ENCODE measurements at places on chromosomes 4 and X. TPM values are rescaled to one million over a fixed set of nuclear protein-coding genes. Genes with fewer than 3 reads are reported as not detected.

DNA sequence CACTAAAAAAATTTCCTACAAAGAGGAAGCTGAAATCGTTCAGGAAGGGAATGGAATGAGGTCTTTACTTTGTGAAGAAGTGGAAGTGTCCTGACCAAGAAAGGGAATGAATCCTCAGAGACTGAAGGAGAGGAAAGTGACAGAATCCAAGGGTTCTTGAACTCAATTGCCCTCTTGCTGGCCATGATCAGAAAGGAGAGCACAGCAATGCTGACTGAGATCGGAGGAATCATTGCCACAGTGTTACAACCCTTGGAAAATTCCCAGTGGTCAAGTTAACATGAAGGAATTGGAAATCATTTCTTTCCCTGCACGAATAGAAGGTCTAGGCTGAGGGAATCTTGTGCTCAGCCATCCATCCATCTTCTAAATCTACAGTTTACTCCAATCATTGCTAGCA is 190.0 kb upstream of the NEIL3 start:
- no peaks in the 10 kb centered on the region for H3K27me3 ChIP-seq
- H3K4me1 ChIP-seq: no peaks in the 10 kb centered on the region
- H3K4me3 ChIP-seq: no peak overlapping the region
- no peak overlapping the region for H3K27ac ChIP-seq
- no peak for DNase-seq

- DNase-seq: no peak
- no peaks in the 10 kb centered on the region for H3K36me3 ChIP-seq
- H3K27ac ChIP-seq: no peak overlapping the region
- H3K27me3 ChIP-seq: peaks cover 6% of the 10 kb centered on the region
- no peaks in the 10 kb centered on the region for H3K4me1 ChIP-seq
Measured at GRCh38 chrX:68922013-68922412, 93.2 kb downstream of the EFNB1 start.

GRCh38 chrX:43741843-43742573 is 85.9 kb downstream of the MAOA start:
- no peaks in the 10 kb centered on the region for H3K4me1 ChIP-seq
- DNase-seq: no peak
- H3K36me3 ChIP-seq: no peaks in the 10 kb centered on the region
- no peak overlapping the region for H3K4me3 ChIP-seq
- no peak overlapping the region for H3K27ac ChIP-seq

DNA sequence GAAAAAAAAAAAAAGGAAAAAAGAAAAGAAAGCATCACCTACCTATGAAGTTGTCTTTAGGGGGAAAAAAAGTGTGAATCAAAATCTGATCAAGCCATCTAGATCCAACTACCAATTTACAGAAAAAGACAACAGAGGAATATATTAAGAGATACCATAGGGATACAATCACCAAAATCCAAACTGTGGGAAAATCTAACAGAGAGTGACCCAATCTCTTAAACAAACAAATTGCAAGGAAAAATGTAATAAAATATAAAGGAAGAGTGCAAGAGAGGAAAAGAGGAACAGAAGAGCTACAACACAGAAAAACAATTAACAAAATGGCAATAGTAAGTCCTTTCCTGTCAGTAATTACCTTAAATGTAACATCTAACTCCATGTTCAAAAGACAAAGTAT is 19.0 kb downstream of the THOC2 start:
- peaks cover 22% of the 10 kb centered on the region for H3K4me1 ChIP-seq
- H3K27ac ChIP-seq: no peak overlapping the region
- no peaks in the 10 kb centered on the region for H3K27me3 ChIP-seq
- H3K4me3 ChIP-seq: no peak overlapping the region
- peaks cover 15% of the 10 kb centered on the region for H3K36me3 ChIP-seq

GRCh38 chr4:16890651-16891050 is 7.8 kb downstream of the LDB2 start:
- no peaks in the 10 kb centered on the region for H3K36me3 ChIP-seq
- H3K4me3 ChIP-seq: no peak overlapping the region
- no peak for DNase-seq
- peaks cover 42% of the 10 kb centered on the region for H3K4me1 ChIP-seq
- H3K27me3 ChIP-seq: peaks cover 5% of the 10 kb centered on the region

Gene C1QTNF7
- not detected for total RNA-seq

DNA sequence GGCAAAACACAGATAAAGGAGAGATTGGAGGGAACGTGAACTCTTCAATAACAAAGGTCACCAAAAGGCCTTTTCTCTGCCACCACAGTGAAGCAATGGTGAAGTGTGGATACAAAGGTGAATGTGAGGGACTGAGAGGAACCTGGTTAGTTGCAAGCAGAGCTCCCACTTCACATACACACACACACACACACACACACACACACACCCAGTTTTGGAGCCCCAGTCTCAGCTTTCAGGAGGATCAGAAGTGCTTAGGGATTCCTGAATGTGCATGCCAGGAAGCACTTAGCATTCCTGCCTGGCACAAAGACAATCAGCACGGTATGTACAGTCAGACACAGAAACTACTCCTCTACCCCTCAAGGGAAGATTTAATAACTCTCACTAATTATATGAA is 71.5 kb downstream of the ARHGEF9 start:
- peaks cover 21% of the 10 kb centered on the region for H3K36me3 ChIP-seq
- no peak overlapping the region for H3K4me3 ChIP-seq
- no peak overlapping the region for H3K27ac ChIP-seq
- H3K4me1 ChIP-seq: peaks cover 7% of the 10 kb centered on the region
- no peaks in the 10 kb centered on the region for H3K27me3 ChIP-seq

DNA sequence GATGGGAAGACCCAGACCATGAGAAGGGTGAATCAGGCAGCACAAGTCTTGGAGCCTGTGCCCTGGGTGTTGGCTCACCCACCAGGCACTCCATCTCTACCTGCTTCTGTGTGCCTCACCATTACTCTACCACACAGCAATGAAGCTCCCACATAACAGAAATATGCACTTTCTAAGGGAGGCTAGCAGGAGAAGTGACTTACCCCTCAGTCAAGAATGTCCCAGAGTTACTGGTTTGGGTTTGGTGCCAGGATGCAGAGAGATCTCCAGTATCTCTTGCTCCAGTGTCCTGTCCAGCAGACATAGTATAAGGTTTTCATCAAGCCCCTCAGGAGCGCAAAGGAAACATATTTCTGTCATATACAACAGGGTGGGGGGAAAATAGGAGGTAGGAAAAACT is 11.3 kb upstream of the RAB40A start:
- DNase-seq: no peak
- H3K27ac ChIP-seq: no peak overlapping the region
- no peaks in the 10 kb centered on the region for H3K36me3 ChIP-seq
- no peak overlapping the region for H3K4me3 ChIP-seq
- peaks cover 4% of the 10 kb centered on the region for H3K27me3 ChIP-seq

Gene HSFX1
- total RNA-seq: 0.25 TPM

GRCh38 chr4:24470666-24471485 is 113.5 kb downstream of the DHX15 start:
- H3K4me3 ChIP-seq: peak overlapping the region; percentile 94
- peaks cover 27% of the 10 kb centered on the region for H3K4me1 ChIP-seq
- peak; percentile 46 for DNase-seq
- H3K27me3 ChIP-seq: peaks cover 89% of the 10 kb centered on the region

DNA sequence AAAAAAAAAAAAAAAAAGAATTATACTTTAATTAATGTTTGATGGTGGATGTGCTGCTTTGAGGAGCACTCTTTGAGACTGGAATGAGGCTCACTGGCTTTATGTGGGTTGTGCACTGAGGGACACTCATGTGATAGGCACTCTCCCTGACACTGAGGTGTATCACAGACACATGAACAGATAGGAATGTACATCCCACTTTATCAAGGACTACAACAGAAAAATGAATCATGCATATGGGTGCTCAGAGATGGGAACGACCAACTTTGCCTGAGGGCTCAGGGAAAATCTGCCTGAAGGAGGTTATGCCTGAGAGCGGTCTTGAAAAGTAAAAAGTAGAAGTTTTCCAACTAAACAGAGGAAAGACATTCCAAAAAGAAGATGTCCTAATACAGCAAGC is 97.7 kb upstream of the RBPJ start:
- no peaks in the 10 kb centered on the region for H3K36me3 ChIP-seq
- H3K4me1 ChIP-seq: no peaks in the 10 kb centered on the region
- H3K27me3 ChIP-seq: no peaks in the 10 kb centered on the region

Gene GLRA3
- not detected for total RNA-seq

Gene SAGE1
- total RNA-seq: not detected

- no peaks in the 10 kb centered on the region for H3K36me3 ChIP-seq
- H3K27me3 ChIP-seq: no peaks in the 10 kb centered on the region
- no peak overlapping the region for H3K27ac ChIP-seq
Measured at GRCh38 chr4:61921920-61922319, 721.8 kb downstream of the ADGRL3 start.

GRCh38 chr4:17310269-17310652 is 201.6 kb downstream of the QDPR start:
- DNase-seq: no peak
- no peak overlapping the region for H3K27ac ChIP-seq
- H3K27me3 ChIP-seq: peaks cover 3% of the 10 kb centered on the region
- no peak overlapping the region for H3K4me3 ChIP-seq
- H3K4me1 ChIP-seq: no peaks in the 10 kb centered on the region

- H3K27me3 ChIP-seq: no peaks in the 10 kb centered on the region
- H3K4me3 ChIP-seq: no peak overlapping the region
- H3K36me3 ChIP-seq: no peaks in the 10 kb centered on the region
- H3K27ac ChIP-seq: no peak overlapping the region
- no peak for DNase-seq
Measured at GRCh38 chr4:139809757-139810140, 144.1 kb downstream of the MGST2 start.

DNA sequence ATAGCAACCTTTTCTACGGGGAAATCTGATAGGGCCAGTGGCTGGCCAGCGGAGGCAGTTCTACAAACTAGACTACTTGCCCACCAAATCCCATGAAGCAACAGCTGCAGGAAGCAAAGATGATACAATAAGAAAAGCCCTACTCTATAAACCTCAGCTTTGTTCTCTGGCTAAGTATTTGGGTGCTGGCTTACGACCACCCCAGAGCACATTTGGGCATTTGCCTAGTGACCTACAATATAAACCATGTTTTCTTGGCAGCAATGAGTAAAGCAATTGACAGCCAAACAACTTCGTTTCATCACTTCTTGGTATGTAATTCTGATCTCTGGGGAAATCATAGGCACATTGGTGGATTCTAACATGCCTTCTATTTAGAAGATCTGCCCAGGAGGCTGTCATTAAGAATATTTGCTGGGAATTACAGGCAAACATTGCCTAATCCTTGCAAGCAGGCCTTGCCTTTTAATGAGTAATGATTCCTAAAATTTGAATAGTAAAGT is 7.5 kb upstream of the LHFPL1 start:
- peaks cover 10% of the 10 kb centered on the region for H3K4me1 ChIP-seq
- DNase-seq: no peak
- H3K27me3 ChIP-seq: no peaks in the 10 kb centered on the region
- H3K4me3 ChIP-seq: no peak overlapping the region
- H3K27ac ChIP-seq: no peak overlapping the region

DNA sequence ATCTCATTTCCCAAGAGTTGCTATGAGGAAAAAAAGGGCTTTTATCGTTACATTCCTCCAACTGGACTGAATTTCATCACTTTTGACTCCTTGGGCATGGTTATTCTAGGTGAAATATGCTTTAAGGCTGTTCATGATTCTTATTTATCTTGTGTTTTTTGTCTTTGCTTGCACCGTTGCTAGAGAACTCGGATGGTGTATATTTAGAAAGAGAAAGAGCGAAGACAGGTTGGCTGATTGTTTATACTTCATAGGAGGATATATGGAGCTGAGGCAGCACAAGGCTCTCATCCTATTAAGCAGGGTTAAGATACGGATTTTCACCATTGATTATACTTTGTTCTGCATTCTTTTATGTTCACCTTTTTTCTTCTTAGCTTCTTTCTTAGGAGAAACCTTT is 94.9 kb upstream of the GEMIN8 start:
- no peak for DNase-seq
- H3K4me3 ChIP-seq: no peak overlapping the region
- no peaks in the 10 kb centered on the region for H3K36me3 ChIP-seq
- no peaks in the 10 kb centered on the region for H3K4me1 ChIP-seq
- H3K27me3 ChIP-seq: no peaks in the 10 kb centered on the region
- H3K27ac ChIP-seq: no peak overlapping the region

GRCh38 chr4:95531141-95531540 is 17.6 kb downstream of the UNC5C start:
- H3K27me3 ChIP-seq: peaks cover 3% of the 10 kb centered on the region
- DNase-seq: no peak
- no peak overlapping the region for H3K27ac ChIP-seq
- H3K4me3 ChIP-seq: no peak overlapping the region
- H3K4me1 ChIP-seq: peaks cover 1% of the 10 kb centered on the region

DNA sequence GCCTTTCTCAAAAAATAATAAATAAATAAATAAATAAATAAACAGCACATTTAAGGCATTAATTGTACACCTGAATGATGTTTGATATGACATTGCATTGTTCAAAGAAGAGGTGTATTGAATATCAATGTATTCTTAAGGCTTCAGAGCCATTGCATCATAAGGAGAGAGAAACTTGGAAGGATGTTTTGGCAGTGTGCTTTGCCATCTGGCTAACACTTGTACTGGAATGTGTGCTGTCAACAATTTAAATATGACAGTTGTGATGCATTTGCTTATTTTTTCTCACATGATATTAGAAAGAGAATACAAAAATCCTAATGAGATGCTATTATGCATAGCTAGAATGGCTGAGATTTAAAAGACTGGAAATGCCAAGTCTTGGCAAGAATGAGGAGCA is 67.8 kb downstream of the FAM133A start:
- H3K4me3 ChIP-seq: no peak overlapping the region
- H3K36me3 ChIP-seq: no peaks in the 10 kb centered on the region
- H3K4me1 ChIP-seq: no peaks in the 10 kb centered on the region
- H3K27me3 ChIP-seq: no peaks in the 10 kb centered on the region

DNA sequence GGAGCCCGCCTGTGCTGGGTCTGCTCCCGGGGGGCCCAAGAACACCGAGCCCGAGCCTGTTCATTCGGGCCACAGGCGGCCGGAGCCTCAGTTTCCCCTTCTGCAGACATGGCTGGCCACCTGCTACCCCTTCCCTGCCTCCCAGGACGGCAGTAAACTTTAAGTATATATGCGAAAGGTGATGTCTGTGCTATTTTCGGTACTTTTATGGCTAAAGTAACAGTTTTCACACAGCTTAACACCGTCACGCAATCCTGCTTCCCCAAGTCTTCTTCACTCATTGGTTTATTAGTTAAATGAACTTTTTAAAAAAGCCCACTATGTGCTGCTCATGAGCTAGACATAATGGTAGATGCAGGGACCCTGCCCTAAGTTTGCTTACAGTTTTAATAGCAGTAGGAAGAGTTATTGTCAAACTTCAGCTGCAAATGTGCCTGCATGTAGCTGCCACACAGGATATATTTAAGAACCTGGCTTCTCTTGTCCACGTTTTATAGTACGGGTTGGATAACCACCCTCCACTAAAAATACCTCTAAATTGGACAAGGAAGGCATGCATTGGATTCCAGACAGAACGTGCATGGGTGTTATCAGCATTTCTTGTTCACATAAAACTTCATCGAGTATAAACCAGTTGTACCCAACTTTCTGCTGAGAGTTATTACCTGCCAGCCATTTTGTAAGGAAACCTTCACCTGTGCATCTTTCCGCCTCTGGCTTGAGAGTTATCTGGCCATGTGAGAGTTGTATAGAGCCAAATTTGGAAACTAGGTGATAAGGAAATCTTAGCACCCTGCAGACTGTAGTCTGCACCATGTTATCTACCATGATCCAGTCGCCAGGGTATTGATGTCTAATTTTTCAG is 741 bp downstream of the ANAPC4 start:
- no peaks in the 10 kb centered on the region for H3K27me3 ChIP-seq
- DNase-seq: no peak
- peaks cover 11% of the 10 kb centered on the region for H3K4me1 ChIP-seq
- H3K36me3 ChIP-seq: peaks cover 10% of the 10 kb centered on the region
- H3K27ac ChIP-seq: peak overlapping the region; percentile 83

- H3K36me3 ChIP-seq: no peaks in the 10 kb centered on the region
- no peak for DNase-seq
- H3K27ac ChIP-seq: no peak overlapping the region
- H3K27me3 ChIP-seq: no peaks in the 10 kb centered on the region
- no peaks in the 10 kb centered on the region for H3K4me1 ChIP-seq
Measured at GRCh38 chr4:13024147-13025105, 459.7 kb downstream of the RAB28 start.

Gene FAM133A
- not detected for total RNA-seq
